ENCODE measurements at places on chromosomes 13 and 19. TPM values are rescaled to one million over a fixed set of nuclear protein-coding genes. Genes with fewer than 3 reads are reported as not detected.

- DNase-seq: no peak
Measured at GRCh38 chr19:48363500-48363809, 285 bp downstream of the TMEM143 start.

DNA sequence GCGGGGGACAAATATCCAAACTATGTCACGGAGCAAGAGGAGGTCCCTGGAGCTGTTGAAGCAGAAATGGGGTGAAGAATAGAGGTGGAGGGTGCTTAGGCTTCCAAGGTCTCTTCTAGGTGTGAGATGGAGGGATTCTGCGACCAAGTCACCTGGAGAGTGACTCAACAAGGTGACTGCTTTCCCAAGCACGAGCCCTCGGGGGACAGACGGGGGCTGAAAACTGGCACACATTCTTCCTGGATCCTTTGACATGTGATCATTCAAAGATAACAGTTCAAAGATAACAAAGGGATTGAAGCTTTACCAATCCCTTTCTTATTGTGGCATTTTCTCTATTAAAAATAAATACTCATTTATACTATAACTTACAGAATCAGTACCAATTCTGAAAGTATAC lies 2.2 kb upstream of the TEX101 start:
- DNase-seq: no peak

LRG1 gene
- 0.43 TPM for polyA plus RNA-seq

CACNG7 gene
- not detected for polyA plus RNA-seq

ZNF497 gene
- polyA plus RNA-seq: 2.4 TPM
